ENCODE measurements at places on chromosomes 4 and X.

- DNase-seq: no peak
Measured at GRCh38 chr4:94038195-94038594, 169.5 kb upstream of the SMARCAD1 start.

GRCh38 chr4:188658958-188659522, 519.8 kb downstream of the TRIML1 start:
- no peak for DNase-seq

DNA sequence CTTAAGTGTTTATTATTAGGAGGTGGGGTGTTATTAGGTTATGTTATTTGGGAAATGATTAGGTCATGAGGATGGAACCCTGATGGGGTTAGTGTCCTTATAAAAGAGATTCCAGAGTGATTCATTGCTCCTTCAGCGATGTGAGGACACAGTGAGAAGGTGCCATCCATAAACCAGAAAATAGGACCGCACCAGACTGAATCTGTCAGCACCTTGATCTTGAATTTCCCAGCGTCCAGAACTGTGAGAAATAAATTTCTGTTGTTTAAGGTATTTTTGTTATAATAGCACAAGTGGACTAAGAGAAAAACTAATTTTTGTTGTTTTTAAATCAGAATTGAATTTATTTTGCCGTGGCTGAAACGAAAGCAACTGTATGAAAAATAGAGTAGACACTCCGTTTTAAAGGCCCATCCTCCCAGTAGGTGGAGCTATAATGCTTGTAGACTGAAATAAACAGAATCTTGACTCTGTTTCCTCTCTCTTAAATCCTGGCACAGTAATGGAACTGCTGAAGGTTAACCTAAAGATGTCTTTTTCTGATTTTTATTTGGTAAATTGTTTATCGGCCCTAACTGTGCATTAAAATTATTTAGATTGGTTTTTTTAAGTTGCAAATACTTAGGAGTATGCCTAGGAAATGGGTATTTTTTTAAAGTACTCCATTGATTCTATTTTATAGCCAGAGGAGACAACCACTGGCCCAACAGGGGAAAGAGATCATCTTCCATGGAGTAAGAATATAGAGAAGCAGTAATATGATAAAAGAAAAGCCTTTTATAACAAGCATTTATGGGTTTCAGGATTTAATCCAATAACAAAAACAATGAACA, 133.2 kb upstream of the ADAMTS3 start:
- peak; percentile 9 for DNase-seq

DNA sequence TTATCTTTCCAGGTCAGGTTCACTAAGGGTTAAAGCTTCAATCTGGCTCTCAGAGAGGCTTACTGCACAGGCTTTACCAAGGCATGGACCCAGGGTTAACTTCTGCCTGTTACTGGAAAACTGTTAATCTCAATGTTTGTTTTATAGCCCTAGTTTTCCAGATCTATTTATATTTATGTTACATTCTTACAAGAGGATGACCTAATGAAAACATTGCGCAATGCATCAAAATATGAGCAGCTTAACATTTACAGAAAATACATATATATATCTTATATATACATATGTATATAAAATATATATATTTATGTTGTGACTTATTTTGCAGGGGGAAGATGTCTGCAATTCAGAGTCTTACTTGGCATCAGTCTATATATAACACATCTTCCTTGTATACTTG, 112.3 kb downstream of the PCDH19 start:
- DNase-seq: no peak

DNA sequence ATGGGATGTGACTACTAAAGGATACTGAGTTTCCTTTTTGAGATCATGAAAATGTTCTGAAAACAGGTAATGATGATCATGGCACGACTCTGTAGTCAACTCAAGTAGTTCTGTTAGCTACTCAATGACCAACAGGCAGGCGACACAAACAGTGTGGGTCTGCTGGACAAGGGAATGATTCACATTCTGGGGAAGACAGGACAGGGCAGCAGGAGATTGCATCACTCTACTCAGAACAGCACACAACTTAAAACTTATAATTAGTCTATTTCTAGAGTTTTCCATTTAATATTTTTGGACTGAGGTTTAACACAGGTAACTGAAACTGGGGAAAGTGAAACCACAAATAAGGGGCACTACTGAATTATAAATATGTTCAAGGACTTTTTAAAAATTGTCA, 365.2 kb downstream of the PRDM5 start:
- DNase-seq: peak; percentile 5

- no peak for DNase-seq
Measured at GRCh38 chr4:183912585-183912984, 7.5 kb downstream of the STOX2 start.

DNA sequence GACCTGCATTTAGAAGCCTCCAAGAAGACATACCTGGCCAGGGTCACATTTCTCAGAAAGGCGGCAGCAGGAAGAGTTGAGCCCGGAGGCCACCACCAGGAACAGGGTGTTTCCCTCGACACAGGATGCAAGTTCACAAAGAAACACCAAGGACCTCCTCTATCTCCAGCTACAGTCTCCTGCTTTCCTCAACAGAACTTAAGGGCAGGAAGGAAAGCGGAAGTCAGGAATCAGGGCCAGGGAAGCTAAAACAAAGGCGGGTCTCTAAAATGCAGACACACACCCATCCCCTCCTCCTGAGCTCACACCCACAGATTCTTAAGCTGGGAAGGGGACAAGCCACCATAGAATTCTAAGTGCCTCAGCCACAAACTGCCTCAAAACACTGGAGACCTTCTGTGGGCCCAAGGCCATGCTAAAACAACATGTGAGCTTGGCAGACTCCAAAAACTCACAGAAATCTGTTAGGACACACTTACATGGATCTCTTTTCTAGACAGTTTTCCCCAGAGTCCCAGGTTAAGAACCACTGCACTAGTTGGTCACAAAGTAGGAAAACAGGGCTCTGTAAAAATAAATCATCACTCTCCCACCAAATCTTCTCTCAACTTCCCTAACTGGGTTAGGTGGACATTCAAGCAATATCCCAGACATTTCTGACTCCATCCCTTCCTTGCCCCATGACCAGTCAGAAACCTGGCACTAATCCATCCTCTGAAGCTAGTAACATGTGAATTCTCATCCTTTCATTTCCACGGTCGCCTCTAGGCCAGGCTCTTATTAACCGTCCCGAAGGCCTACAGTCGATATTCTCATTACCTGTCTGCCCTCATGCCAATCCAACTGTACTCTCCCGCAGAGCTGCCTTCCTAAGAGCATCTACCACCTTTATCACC, 163.2 kb downstream of the APBB2 start:
- no peak for DNase-seq

- no peak for DNase-seq
Measured at GRCh38 chrX:12919051-12919450, 12.6 kb downstream of the TLR8 start.

GRCh38 chrX:1283093-1283492, 14.5 kb downstream of the CSF2RA start:
- no peak for DNase-seq

- DNase-seq: no peak
Measured at GRCh38 chr4:176789955-176790354, 2.8 kb downstream of the VEGFC start.

- no peak for DNase-seq
Measured at GRCh38 chrX:138791551-138791950, 80.0 kb upstream of the FGF13 start.

DNA sequence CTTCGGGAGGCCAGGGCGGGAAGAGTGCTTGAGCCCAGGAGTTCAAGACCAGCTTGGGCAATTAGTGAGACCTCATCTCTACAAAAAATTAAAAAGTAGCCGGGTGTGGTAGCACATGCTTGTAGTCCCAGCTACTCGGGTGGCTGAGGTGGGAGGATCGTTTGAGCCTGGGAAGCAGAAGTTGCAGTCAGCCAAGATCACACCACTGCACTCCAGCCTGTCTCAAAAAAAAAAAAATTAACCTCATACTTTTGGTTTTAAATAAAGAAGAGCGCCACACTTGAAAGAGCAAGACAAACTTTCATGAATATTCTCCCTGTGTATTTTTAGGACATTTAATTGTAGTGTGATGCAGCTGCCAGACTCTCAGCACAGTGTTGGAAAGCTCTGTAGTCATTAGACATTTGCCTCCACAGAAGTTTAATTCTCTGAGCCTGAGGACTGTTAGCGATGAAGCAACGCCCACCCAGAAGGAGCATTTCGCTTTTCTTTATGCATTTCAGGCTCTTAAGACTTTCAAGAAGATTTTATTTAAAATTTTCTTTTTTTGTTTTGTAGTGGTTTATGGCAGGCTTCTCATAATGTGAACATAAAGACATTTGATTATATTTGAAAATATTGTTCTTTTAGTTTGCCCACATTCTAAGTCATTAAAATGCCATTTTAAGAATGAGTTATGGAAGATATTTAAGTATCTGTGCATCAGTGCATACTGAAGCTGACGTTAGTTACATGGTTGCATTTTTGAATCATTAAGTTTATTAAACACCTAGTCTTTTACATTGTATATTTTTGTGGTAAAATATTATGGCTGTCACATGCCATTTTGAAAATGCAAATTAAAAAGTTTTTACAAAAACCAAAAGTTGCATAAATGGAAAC, 45.8 kb downstream of the DCLK2 start:
- no peak for DNase-seq

DNA sequence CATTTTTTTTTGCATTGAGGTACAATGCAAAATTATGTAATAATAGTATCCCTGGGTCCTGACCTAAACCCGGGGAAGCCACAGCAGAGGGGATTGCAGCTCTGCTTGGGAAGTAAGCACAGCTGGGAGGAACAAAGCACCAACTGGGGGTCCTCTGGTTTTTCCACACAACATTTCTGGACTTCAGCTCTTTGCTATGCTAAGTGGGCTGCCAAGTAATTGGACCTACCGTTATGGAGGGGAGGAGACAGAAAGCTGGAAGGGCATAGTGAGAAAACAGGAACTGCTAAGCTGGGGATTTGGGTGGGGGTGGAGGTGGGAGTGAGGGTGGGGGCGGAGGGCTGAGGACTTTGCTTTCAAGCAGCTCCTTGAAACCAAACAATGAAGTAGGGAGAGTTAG, 183.3 kb downstream of the ZIC3 start:
- no peak for DNase-seq

GRCh38 chrX:72240976-72241375, 2.1 kb upstream of the ERCC6L start:
- DNase-seq: no peak

DNA sequence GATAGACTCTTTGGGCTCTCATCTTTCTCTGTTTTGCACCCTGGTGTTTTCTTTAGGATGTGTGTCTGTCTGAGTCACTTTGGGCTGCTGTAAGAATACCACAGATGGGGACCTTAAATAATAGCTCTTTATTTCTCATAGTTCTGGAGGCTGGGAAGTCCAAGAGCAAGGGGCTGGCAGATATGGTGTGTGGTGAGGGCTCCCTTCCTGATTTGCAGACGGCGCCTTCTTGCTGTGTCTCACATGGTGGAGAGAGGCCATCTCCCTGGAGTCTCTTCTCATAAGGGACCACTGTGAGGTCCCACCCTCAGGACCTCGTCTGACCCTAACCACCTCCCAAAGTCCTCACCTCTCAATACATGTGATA, 93.7 kb upstream of the ADRA2C start:
- no peak for DNase-seq

GRCh38 chr4:6523251-6523650, 50.8 kb upstream of the PPP2R2C start:
- DNase-seq: no peak
